ENCODE measurements at places on chromosomes 4 and X.

DNA sequence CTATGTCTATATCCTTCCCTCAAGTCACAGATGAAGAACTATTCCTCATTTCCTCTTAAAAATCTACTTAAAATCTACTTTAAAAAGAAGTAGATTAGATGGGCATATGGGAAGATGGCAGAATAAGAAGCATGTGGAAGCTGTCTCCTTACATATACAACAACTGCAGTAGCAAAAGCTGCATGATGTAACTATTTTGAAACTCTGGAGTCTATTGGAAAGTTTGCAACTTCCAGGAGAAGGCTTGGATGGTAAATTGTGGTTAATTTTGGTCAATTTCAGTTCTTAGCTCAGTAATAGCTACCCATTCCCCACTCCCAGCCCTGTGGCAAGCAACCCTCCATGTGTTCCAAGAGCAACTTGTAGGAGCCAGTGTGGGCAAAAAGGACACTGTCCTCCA lies 36.9 kb downstream of the MORC4 start:
- no peak for DNase-seq

DNA sequence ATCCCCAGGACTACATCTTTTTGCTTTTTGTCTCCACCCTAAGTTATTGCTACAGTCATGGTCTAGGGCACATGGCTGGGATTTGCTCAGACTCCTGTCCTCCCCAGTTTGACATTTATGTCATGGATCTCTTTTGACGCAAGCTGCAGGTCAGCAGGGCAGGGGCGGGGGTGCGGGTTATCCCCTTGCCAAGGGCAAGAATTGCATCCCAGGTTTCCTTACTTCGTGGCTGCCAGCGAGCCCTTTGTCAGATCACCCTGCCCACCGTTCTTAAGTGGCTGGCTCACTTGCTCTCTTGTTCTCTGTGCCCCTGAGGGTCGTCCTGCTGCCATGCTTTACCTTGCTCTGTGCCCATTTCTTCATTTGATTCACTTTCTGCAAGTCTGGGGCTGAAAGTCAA lies 21.1 kb upstream of the UBA1 start:
- no peak for DNase-seq

DNA sequence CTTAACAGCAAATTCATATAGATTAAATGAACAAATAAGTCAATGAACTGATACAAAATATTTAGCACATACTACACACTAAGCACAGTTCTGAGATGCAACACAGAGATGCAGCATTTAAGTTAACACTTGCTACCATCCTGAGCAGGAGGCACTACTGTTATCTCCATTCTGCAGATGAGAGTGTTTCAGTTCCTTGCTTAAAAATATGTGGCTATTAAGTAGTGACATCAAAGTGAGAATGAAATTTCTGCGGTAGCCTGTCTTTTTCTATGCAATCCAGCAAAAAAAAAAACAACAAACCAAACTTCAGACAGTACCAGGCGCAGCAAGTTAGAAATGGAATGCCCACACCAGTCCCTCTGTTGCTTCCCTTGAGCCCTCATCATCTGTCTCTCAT lies 90.8 kb downstream of the SHISA3 start:
- DNase-seq, result no peak

- DNase-seq, result no peak
Observed at GRCh38 chrX:119880076-119880475, 8.4 kb downstream of the NDUFA1 start.

DNA sequence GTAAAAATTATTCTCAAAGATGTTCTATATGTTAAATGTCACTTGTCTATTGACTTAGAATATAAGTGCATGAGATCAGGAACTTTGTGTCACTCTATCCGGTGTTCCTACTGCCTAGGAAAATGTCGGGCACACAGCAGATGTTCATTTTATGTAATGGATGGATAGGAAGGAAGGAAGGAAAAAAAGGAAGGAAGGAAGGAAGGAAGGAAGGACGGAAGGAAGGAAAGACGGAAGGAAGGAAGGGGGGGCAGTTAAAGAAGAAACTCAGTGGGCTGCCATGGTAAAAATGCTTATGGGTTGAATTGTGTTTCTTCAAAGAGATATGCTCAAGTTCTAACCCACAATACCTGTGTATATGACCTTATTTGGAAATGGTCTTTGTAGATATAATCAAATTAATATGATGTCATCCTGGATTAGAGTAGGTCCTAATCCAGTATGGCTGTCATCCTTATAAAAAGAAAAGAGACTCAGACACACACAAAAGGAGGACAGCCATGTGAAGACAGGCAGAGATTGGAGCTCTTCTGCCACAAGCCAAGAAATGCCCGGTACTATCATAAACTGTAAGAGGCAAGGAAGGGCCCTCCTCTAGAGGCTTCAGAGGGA lies 86.3 kb downstream of the COL25A1 start:
- no peak for DNase-seq

- no peak for DNase-seq
Observed at GRCh38 chr4:2942037-2942531, 21.1 kb downstream of the NOP14 start.

DNA sequence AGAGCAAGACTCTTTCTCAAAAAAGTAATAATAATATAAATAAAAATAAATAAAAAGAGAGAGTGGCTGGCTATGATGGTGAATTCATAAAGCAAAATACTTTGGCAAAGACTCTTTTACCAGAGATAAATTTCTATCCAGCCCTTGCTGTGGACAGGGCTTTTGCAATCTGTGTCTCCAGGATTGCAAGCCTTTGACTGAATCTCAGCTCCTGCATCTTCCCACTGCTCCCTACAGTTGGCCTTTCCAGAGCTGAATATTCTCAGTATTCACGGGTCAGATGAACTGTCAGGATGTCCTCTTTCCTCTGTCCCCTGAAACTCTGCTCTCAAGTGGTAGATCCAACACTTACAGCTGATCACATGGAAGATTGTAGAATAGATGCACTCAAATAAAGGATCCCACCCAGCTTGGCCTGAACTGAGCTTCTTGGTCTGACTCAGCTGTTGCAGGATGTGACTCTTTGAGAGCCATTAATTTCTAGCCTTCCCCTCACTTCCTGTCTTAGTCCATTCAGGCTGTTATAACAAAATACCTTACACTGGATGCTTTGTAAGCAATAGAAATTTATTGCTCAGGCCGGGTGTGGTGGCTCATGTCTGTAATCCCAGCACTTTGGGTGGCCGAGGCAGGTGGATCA lies 123.4 kb upstream of the GUCY1A1 start:
- DNase-seq, result no peak

- DNase-seq, result no peak
Observed at GRCh38 chrX:110758781-110759422, 36.7 kb downstream of the CHRDL1 start.

DNA sequence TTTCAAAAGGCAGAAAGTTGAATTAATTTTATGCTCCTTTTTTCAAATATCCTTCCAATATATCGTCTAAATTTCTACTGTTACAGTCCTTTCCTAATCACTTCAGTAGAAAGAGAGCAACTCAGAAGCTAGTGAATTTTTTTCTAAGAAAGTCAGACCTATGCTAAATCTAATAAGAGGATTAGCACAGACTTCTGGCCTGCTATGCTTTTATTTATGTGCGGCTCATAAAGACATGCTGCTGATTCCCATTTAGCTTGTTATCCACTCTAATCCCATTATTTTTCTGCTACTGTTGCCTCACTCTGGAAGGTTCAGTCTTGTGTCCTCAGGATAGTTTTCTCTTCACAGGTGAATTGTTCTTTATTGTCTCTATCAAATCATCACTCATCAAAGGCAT lies 473.5 kb upstream of the FAM241A start:
- no peak for DNase-seq

GRCh38 chr4:55469979-55470378 lies 74.2 kb downstream of the TMEM165 start:
- DNase-seq, result no peak

- DNase-seq, result no peak
Observed at GRCh38 chrX:19065535-19065934, 56.7 kb downstream of the ADGRG2 start.
